Panc1 (cell line): ENCODE measurements at places on chromosomes 6 and 20. TPM values are rescaled to one million over a fixed set of nuclear protein-coding genes. Genes with fewer than 3 reads are reported as not detected.

NKAPL gene
- total RNA-seq = not detected

BFSP1 gene
- 6.9 TPM for total RNA-seq

EYS gene
- not detected for total RNA-seq

FGD2 gene
- total RNA-seq = 0.10 TPM

EPPIN gene
- not detected for total RNA-seq

TNFRSF21 gene
- 76.0 TPM for total RNA-seq

MOG gene
- not detected for total RNA-seq

OPRL1 gene
- total RNA-seq = 3.9 TPM

BNIP5 gene
- total RNA-seq = not detected

TPBG gene
- total RNA-seq = 84.1 TPM

PLN gene
- total RNA-seq = not detected

ZNF343 gene
- total RNA-seq = 13.4 TPM

WFDC5 gene
- total RNA-seq = not detected

MBOAT1 gene
- 15.1 TPM for total RNA-seq

UST gene
- total RNA-seq = 0.15 TPM

TAF4 gene
- 21.0 TPM for total RNA-seq

TREML4 gene
- not detected for total RNA-seq

KIF25 gene
- total RNA-seq = 0.44 TPM

KHDC1 gene
- 9.6 TPM for total RNA-seq

CD24 gene
- total RNA-seq = 57.4 TPM

SPEF1 gene
- total RNA-seq = 0.41 TPM

RBL1 gene
- 14.0 TPM for total RNA-seq

HLA-DRB5 gene
- total RNA-seq = not detected

PRPF6 gene
- total RNA-seq = 88.4 TPM

CD40 gene
- total RNA-seq = 14.1 TPM
